Bronchial smooth muscle cell (primary cell): ENCODE measurements at places on chromosomes 4 and X. TPM values are rescaled to one million over a fixed set of nuclear protein-coding genes. Genes with fewer than 3 reads are reported as not detected.

Gene RNF175
- 0.16 and 1.3 TPM in 2 replicates for total RNA-seq

Gene CLCN5
- total RNA-seq: 4.2 and 5.5 TPM in 2 replicates

Gene CACNA1F
- under 0.01 TPM in 1 of 2 replicates, not detected in the other for total RNA-seq

Gene ERAS
- total RNA-seq: not detected in 2 replicates

Gene HUWE1
- total RNA-seq: 67.3 and 73.9 TPM in 2 replicates
